Caki2 (cell line): ENCODE measurements at places on chromosomes 7 and 10. TPM values are rescaled to one million over a fixed set of nuclear protein-coding genes. Genes with fewer than 3 reads are reported as not detected.

FAM221A gene
- total RNA-seq = 4.1 TPM in 1 of 2 replicates, not detected in the other

CUBN gene
- 0.03 and 0.34 TPM in 2 replicates for total RNA-seq

LBX1 gene
- total RNA-seq = not detected in 2 replicates

TFEC gene
- not detected in 2 replicates for total RNA-seq

LIPK gene
- not detected in 2 replicates for total RNA-seq
